ENCODE measurements at places on chromosomes 7 and 10.

DNA sequence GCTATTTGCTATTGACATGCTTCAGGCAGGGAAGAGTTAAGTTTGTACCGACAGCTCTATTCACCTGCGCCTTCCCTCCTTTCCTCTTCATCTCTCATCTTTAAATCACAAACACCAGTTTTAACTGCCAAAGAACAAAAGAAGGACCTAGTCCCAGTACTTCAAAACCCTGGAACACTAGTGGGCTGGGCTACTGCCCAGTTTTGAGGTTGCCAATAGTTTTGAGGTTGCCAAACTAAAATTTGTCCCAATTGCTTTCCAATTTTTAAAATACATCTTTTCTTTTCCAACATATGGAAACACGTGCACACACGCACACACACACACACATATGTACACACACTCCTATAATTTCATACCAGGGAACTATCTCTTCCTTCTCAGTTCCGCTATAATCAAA is 130.6 kb upstream of the SLC26A5 start:
- no peak for DNase-seq

GRCh38 chr7:14793151-14793550 is 109.4 kb downstream of the DGKB start:
- no peak for DNase-seq

DNA sequence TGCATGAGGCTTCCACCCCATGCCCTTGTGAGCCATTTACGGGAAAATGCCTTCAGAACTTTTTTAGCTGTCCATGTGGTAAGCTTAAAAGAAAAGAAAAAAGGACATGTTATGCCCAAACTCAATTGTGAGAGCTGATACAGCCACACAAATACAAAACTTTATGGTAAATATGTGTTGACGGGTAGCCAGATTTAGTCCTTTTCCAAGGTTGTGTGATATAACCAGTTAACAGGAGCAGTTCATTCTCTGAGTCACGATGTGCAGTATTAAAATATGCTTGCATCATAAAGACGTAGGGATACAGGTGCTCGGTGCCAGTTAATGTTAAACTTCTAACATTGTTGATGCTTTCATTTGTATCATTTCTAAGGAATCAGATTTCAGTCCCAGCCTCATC is 350.4 kb downstream of the DNAJB6 start:
- DNase-seq: no peak

GRCh38 chr7:131454498-131454897 is 101.9 kb downstream of the PODXL start:
- DNase-seq: no peak

GRCh38 chr10:131931981-131932380 is 31.2 kb downstream of the PPP2R2D start:
- no peak for DNase-seq

DNA sequence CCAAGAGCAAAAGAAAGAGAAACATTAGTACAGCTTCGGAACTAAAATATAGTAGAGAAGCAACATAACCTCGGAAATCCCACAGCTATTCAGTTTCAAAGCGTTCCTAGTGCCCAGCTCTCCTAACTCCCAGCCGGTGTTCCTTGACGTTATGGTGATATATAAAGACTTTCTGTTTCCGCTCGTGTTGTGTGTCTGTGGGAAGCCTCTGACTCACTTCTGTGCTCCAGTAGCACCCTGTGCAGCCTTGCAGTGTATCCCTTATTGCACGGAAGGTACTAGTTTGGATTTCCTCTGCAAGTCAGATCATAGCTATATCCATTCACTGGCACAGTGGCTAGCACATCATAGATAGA is 535 bp downstream of the ASAH2B start:
- peak; percentile 43 for DNase-seq

DNA sequence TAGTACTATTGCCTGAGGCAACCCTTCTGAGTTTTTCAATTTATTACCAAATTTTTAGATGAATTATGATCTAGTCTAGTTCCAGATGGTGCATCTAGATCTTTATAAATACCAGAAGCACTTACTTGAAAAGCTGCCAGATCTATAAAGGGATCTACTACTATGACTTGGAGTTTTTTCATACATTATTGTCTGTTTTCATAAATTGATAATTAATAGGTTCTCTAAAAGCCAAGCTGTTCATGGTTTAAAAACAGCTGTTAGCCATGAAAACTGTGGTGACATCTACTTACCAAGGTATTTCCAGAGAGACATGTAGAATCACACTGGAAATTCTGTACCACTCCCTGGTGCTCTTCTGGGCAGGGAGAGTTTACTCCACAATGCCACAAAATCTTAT is 786.5 kb upstream of the C7orf33 start:
- DNase-seq: no peak

- peak; percentile 22 for DNase-seq
Observed at GRCh38 chr10:79984851-79985250, 35.9 kb upstream of the SFTPD start.
